ENCODE measurements at places on chromosomes 5 and 9. TPM values are rescaled to one million over a fixed set of nuclear protein-coding genes. Genes with fewer than 3 reads are reported as not detected.
A peak's percentile ranks its signal among the peaks of the same experiment; 100 is the strongest.

GRCh38 chr5:3056866-3057265 lies 305.4 kb upstream of the IRX2 start:
- peaks cover 6% of the 10 kb centered on the region for H3K27me3 ChIP-seq
- no peaks in the 10 kb centered on the region for H3K4me1 ChIP-seq
- no peak for DNase-seq

DNA sequence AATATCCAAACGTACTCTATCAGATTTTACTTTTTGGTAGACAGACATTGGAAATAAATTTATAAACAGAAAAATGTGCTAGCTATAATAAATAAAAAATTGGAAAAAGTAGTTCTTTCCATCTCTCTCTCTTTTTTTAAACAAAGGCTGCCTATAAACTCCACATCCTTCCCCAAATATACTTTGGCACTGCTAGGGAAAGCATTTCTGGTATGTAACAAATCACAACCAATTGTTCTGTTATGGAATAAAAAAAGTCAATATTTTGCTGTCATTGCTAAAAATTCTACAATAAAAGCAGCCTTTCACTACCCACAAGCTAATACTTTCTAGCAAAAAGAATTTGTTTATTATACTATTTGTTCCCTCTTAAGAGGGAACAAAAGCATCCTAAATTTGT lies 169.2 kb upstream of the TARS1 start:
- DNase-seq, result no peak
- H3K36me3 ChIP-seq, result no peaks in the 10 kb centered on the region
- no peak overlapping the region for H3K4me3 ChIP-seq
- no peak overlapping the region for H3K27ac ChIP-seq
- no peaks in the 10 kb centered on the region for H3K27me3 ChIP-seq
- no peaks in the 10 kb centered on the region for H3K4me1 ChIP-seq

- H3K4me3 ChIP-seq, result no peak overlapping the region
- DNase-seq, result no peak
- no peak overlapping the region for H3K27ac ChIP-seq
- no peaks in the 10 kb centered on the region for H3K27me3 ChIP-seq
- H3K4me1 ChIP-seq, result no peaks in the 10 kb centered on the region
- no peaks in the 10 kb centered on the region for H3K36me3 ChIP-seq
Measured at GRCh38 chr5:72630081-72630480, 122.9 kb upstream of the ZNF366 start.

GRCh38 chr9:93892748-93893147 lies 62.4 kb downstream of the BARX1 start:
- H3K4me1 ChIP-seq, result no peaks in the 10 kb centered on the region
- no peak for DNase-seq
- no peaks in the 10 kb centered on the region for H3K27me3 ChIP-seq
- H3K36me3 ChIP-seq, result no peaks in the 10 kb centered on the region
- H3K27ac ChIP-seq, result no peak overlapping the region

DNA sequence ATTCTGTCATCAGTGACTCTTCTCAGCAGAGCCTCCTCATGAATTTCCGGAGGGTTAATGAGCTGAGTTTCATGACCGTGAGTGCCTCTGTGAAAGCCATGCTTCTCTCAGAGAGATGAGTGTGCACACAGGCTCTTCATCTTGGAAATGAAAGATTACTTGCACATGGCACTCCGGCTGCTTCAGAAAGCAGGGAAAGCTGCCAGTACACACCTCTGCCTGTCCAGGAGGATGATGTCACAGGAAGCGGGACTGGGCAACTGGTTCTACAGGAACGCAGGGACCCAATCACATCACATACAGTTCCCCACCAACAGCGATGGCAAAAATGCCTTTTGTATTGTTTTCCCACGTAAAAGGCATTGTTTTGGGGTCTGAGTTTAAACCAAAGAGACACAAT lies 286.0 kb upstream of the DAP start:
- H3K4me1 ChIP-seq, result no peaks in the 10 kb centered on the region
- no peak for DNase-seq
- no peak overlapping the region for H3K27ac ChIP-seq
- H3K4me3 ChIP-seq, result no peak overlapping the region
- H3K36me3 ChIP-seq, result no peaks in the 10 kb centered on the region

- no peak overlapping the region for H3K4me3 ChIP-seq
- H3K36me3 ChIP-seq, result no peaks in the 10 kb centered on the region
- no peaks in the 10 kb centered on the region for H3K27me3 ChIP-seq
Measured at GRCh38 chr5:136701191-136701590, 335.8 kb upstream of the TRPC7 start.

DNA sequence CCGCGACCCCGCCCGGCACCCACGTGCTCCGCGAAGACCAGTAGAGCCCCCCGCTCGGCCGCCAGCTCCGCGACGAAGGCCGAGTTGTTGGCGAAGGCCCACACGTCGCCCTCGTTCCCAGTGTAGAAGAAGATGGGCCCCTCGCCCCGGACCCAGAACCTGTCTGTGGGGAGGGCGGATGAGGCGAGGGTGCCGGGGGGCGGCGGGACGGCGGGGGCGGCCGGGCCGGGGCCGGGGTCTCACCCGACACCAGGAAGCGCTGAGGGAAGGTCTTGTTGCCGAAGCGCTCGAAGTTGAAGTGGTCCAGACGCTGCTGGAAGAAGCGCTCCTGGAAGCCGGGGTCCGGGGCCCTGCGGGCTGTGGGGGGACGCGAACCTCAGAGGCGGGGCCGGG lies 317 bp downstream of the DPP7 start:
- peaks cover 29% of the 10 kb centered on the region for H3K4me1 ChIP-seq
- DNase-seq, result no peak
- peak overlapping the region; percentile 67 for H3K4me3 ChIP-seq
- no peaks in the 10 kb centered on the region for H3K27me3 ChIP-seq
- H3K27ac ChIP-seq, result peak overlapping the region; percentile 79

DNA sequence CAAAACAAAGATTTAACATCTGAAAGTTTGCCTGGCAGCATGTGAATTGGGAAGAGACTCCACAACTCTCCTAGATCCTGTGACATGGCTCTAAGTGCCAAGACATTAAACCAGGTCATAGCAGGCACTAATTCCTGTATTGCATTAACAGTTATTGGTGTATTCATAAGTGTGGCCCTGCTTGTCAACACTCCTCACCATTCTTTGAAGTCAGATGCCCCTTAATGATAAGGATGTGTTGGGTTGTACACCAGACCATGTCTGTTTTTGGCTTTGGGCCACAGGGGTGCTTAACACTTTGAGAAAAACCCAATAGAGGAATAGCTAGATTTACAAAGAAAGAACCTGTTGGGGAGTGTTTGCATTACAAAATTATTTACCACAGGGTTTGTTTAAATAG lies 43.4 kb upstream of the PDE8B start:
- peaks cover 5% of the 10 kb centered on the region for H3K4me1 ChIP-seq
- H3K27ac ChIP-seq, result no peak overlapping the region
- H3K27me3 ChIP-seq, result no peaks in the 10 kb centered on the region

DNA sequence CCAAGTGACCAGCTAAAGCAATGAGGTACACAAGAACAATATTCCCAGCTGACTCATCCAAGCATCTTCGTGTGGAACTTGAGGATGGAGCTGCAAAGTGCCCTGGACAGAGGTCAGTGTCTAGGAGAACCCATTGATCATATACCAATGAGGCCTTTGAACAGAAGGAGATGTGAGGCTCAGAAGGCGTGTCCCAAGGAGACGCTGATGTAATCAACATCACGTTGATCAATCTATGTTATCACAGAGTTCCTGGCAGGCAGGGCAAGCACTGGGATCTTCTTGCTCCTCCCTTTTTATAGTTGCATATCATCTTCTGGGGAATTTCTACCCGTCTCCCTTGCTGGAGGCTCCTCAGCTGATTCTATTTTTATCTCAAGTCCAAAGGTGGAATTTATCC lies 163.4 kb downstream of the TRPM6 start:
- no peaks in the 10 kb centered on the region for H3K4me1 ChIP-seq
- no peak for DNase-seq
- H3K36me3 ChIP-seq, result no peaks in the 10 kb centered on the region
- H3K27ac ChIP-seq, result no peak overlapping the region
- no peak overlapping the region for H3K4me3 ChIP-seq
- H3K27me3 ChIP-seq, result no peaks in the 10 kb centered on the region

GRCh38 chr5:177957241-177957640 lies 38.8 kb downstream of the PROP1 start:
- no peak overlapping the region for H3K27ac ChIP-seq
- H3K36me3 ChIP-seq, result no peaks in the 10 kb centered on the region
- no peak overlapping the region for H3K4me3 ChIP-seq
- no peaks in the 10 kb centered on the region for H3K4me1 ChIP-seq

DNA sequence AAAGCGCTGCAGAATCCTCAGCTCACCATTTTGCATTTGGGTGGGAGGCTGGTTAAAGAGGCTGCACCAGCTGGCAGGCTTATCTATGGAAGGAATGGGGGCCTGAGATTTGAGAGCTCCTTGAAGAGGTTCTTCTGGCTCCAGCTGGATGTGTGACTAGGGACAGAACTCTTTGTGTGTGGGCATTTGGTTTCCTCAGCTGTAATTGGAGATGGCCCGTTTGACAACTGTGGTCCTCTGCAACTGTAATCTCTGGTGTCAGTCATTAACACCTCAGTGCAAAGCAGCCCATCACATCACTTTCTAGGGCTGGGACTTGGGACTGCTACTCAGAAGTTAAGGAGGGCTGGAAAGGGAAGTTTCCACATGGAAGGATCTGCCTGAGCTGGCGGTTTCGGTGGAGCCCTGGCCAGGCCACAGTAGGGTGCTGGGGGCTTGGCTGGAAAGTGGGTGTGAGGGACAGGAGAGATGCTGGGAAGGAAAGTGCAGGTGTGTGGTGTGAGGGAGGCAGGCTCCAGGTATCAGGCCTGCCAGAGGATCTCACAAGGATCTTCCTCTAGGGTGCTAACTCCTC lies 193.8 kb downstream of the GADD45G start:
- no peaks in the 10 kb centered on the region for H3K4me1 ChIP-seq
- no peaks in the 10 kb centered on the region for H3K27me3 ChIP-seq
- no peak overlapping the region for H3K27ac ChIP-seq

The PTGDS gene
- 703 TPM for polyA plus RNA-seq

The FAXDC2 gene
- polyA plus RNA-seq, result 2.8 TPM

The DND1 gene
- 2.2 TPM for polyA plus RNA-seq

The NPR3 gene
- polyA plus RNA-seq, result 0.94 TPM

The RNF180 gene
- polyA plus RNA-seq, result 0.72 TPM

The EIF4EBP3 gene
- 75.6 TPM for polyA plus RNA-seq

The TCOF1 gene
- polyA plus RNA-seq, result 20.1 TPM

The TRIM7 gene
- polyA plus RNA-seq, result 1.0 TPM
